Adipocyte (in vitro differentiated cells): ENCODE measurements at places on chromosomes 3 and 15.
A peak's percentile ranks its signal among the peaks of the same experiment; 100 is the strongest.

- no peak for DNase-seq
These were observed 91.2 kb upstream of the PHLDB2 start for GRCh38 chr3:111767756-111768445.

DNA sequence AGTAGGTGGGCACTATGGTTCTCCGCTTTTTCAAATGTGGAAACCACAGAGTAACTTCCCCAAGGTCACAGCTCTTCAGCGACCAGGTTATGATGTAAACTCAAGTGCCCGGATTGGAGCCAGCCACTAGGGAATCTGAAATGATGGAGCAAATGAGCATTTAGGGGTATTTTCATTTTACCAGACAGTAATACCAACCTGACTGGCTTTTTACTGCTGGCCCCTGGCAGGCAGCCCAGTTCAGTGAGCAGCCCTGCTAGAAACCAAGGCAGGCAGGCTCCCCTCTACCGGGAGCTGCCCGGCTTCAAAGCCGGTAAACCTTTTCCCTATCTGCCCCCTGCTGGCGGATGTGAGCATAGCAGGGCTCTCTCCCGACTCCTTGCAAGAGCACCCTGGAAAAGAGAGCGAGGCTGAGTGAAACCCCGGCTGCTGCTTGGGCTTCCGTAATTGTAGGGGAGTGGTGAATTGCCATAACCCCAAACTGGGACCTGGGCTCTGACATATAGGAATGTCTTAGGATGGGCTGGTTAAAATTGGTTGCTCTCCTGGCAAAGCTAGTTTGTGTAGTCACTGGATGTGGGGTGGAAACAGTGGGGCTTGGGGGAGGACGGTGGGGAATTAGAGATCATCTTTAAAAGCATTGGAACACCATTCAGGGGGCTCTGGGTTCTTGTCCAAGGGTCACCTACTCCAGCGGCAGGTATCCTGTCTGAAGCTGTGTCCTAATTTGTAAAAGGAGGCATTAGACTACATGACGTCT is 98.0 kb upstream of the TNFAIP8L3 start:
- DNase-seq, result peak; percentile 94

GRCh38 chr3:86282106-86282787 is 708.7 kb downstream of the VGLL3 start:
- no peak for DNase-seq

DNA sequence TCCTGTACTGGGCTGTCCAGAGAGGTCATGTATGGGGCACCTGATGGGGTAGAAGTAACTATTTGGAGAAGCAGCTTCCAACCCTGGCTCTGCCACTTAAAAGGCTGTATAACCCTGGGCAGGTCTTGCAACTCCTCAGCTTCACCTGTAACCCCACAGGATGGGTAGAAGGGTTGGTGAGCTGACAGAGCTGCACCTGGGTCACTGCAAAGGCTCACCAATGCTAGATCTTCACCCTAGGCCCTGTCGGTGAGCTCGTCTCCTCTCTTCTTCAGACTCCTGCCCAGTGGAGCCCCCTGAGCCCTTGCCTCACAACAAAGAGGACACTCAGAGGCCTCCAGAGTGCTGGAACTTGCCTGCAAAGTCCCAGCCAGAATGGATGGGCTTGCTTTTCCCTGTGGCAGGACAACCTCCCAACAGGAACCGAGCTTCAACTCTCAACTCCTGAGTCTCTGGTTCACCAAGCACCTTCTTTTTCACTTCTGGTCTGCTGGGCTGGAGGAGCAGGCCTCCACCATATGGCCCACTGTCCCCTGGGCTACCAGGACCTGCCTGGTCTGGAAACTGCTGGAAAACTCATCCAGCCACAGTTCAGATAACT is 45.9 kb downstream of the XXYLT1 start:
- DNase-seq, result no peak

DNA sequence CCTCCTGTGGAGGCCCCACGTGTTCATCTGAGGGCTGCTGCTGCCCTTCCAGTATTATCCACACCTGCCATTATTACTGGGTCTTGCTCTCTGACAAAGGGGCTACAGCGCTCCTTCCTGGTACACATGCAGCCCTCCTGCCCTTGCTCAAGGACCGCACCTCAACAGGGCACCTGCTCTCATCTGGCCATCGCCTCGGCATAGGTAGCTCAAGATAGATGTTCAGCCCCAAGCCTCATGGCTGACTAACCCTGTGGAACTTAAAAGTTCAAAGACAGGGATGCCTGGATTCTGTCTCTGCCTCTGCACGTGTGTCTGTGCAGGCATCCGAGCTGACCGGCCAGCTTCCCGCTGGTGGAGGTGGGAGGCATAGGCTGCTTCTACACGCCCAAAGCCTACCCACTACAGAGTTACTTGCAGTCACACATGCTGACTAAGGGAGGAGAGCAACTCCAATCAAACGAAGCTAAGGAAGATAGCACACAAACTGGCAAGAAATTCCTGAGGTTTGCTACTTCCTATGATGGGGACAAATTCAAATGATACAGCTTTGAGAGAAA is 152.5 kb upstream of the ATP10A start:
- DNase-seq, result no peak

DNA sequence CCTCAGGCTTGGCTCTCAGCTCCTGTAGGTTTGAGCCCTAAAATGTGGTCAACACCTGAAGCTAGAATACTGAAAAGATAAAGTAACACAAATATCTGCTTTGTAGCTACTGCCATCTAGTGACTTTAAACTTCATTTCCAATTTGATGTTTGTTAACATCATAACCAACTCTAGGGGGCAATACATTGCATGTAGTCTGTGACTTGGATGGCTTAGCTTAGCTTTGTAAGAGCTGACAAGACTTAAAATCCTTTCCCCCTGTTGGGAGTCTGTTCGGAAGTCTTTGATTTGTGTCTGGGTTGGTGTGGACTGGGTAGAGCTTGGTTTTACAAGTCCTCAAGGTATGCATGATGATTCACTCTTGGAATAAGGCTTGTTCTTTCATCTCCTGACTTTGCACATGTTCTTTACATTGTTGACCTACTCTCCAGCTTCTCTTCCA is 51.7 kb downstream of the SCN11A start:
- peak; percentile 81 for DNase-seq

GRCh38 chr3:77051591-77051990 is 11.7 kb downstream of the ROBO2 start:
- DNase-seq, result no peak

DNA sequence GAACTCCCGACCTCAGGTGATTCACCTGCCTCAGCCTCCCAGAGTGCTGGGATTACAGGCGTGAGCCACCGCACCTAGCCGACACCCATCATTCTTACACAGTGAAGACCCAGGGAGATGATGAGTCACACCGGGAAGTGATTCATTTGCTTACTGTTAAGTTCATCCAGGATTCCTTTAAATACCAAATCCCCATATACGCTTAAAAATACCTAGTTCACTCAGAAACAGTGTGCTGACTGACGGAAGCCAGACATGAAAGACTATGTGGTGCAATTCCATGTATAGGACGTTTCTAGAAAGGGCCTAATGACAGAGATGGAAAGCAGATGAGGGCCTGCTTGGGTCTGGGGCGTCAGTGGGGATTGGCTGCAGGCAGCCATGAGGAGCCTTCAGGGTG is 75.2 kb downstream of the APBA2 start:
- peak; percentile 19 for DNase-seq

- DNase-seq, result no peak
These were observed 9.0 kb downstream of the UBXN7 start for GRCh38 chr3:196423044-196423781.

DNA sequence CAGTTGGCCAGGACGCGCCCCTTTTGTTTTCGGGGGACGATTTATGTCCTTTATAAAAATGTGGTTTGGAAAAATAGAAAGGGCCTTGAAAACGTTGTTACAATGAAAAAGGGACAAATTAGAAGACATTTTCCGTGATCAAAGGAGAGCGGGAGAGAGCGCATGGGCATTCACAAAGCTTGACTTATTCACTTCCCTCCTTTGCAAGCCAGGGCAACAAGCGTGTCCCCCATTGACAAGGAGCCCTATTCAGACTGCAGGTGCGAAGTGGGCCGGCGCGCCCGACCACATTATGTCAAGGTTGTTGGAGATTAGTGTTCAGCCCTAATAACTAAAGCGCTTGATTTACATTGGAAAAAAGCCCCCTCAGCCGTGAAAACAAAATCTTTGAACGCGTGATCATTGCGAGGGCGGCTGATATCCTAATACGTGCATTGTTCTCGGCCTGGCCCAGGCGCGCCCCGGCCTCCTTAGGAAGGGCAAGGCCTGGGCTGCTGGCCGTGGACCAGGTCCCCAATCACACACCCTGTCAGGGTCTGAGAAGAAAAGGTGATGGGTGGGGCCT is 25.9 kb downstream of the ZIC4 start:
- DNase-seq, result no peak

DNA sequence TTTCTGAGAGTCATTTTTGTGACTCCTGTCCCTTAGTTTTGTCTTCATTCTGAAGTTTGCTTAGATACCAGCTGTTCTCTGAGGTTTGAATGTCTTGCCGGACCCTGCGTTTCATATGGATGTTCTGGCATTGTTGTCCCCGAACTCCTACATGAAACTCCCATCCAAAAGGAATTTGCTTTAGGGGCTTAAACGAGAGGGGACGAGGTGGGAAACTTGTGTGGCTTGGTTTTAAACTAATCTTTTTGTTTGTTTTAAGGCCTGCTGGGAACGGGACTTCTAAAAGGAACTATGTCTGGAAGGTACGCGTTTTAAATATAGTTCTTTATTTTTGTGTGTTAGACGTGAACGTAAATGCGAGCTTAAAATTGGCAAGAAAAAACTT is 679 bp downstream of the RPL35A start:
- DNase-seq, result no peak

DNA sequence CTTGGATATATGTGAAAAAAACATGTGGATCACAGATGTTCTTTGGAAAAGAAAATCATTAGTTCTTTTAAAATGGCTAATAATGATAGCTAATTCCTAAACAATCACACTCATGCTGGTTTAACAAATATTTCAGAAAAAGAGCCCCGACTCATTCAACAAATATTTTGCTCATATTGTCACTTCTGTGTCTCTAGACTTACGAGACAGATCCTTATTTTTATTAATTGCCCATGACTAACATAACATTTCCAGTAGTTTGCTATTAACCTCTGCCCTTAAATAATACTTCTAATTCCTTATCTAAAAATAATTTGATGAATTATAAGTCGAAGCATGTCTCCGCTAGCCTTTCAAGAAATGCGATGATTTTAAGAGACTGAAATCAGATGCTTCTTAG is 70.4 kb downstream of the SATB1 start:
- no peak for DNase-seq

GRCh38 chr15:67148196-67148701 is 82.8 kb downstream of the SMAD3 start:
- DNase-seq, result peak; percentile 61

DNA sequence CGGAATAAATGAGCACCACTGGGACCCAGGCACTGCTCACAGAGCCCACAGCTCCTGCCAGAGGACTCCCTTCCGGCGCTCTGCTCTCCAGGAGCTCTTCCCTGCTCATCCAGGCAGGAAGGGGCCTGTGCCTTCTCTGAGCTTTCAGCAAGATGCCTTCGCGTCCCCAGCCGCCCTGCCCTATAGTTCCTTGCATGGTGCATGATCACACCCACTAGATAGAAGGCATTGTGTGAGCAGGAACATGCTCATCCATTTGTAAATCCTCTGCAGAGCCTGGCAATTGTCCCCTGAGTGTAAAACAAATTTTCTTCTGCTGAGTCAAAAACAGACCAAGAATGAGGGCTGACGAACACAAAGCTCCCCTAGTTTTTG is 181.6 kb downstream of the MEGF11 start:
- DNase-seq, result peak; percentile 4

DNA sequence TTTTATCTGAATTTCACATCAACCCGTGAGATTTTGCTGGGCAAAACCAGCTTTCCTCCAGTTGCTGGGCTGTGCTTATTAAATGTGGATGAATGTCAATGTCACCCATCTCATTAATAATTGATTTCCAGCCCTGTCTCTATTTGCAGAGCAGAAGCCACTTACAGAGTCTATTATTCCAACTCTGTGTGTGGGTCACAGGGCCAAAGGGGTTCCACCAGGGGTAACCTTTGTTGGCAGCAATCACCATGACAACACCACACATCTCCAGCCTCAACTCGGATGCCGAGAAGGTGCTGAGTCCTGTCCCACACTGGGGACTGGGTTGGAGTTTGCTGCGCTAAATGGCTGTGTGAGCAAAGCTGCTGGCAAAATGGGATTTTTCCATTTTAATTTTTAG is 51.1 kb upstream of the WNT5A start:
- DNase-seq, result no peak
